ELF-1 (cell line): ENCODE measurements at places on chromosomes 11 and 22.
A peak's percentile ranks its signal among the peaks of the same experiment; 100 is the strongest.

- DNase-seq: no peak
These were observed 10.7 kb downstream of the CARD10 start for GRCh38 chr22:37508431-37508992.

DNA sequence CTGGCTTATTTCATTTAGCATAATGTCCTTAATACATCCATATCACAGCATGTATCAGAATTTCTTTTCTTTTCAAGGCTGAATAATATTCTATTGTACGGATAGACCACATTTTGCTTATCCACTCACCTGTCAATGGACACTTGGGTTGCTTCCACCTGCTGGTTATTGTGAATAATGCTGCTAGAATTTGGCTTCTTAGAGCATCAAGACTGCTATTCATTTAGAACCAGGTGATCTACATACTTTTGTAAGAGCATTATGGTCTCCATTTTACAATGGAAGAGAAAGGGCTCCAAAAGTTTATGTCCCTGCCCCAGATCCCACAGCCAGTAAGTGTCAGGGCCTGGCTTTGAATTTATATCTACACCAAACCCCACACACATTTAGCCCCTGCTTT lies 100.7 kb upstream of the CD82 start:
- DNase-seq: no peak

DNA sequence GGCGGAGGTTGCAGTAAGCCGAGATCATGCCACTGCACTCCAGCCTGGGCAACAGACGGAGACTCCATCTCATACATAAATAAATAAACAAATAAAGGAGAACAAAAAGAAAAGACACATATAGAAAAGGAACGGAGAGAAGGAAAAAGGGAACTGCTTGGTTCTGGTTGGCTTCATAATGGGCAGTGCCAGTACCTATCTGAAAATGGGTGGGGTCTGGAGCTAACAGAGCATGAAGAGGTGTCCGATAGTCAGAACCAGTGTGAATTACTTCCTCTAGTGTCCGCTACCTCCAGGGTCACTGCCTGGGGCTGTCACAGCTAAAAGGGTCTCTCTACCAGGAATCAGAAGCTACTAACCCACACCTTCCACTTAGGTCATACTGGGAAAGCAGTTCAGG lies 27.2 kb upstream of the TTC28 start:
- DNase-seq: no peak

DNA sequence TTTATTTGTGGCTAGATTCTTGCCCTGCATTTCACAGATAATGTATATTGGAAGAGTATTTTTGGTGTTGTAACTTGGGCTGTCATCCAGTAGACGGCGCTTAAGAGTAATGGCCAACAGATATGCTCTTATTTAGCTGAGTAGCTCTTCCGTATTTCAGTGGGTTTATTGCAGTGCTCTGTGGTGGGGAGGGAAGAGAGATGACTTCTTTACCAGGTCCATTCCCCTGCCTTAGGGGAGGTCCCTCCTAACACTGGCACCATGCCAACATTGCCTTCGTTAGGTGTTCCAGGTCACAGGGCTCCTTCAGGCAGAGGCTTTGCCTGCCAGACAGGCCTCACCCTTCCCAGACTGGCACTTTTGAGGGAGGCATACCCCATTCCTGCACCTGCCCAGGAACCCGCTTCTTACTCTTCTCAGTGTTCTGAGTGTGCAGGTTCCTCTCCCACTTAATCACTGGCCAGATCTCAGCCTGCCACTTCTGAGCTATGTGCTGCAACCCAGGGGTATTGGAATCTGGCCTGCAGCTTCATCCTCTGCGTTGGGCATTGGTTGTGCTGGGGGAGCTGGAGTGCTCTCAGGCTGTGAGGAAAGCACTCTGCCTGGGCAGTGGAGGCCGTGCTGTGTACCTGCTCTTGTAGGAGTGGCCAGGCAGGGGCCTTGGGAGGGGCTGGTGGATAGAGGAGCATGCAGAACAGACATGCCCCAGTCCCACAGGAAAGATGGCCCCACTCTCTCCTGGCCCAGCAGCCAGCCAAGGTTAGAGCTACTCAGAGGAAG lies 29.4 kb upstream of the SLN start:
- peak; percentile 38 for DNase-seq

- no peak for DNase-seq
These were observed 79.1 kb downstream of the CDKN1C start for GRCh38 chr11:2806351-2807024.

DNA sequence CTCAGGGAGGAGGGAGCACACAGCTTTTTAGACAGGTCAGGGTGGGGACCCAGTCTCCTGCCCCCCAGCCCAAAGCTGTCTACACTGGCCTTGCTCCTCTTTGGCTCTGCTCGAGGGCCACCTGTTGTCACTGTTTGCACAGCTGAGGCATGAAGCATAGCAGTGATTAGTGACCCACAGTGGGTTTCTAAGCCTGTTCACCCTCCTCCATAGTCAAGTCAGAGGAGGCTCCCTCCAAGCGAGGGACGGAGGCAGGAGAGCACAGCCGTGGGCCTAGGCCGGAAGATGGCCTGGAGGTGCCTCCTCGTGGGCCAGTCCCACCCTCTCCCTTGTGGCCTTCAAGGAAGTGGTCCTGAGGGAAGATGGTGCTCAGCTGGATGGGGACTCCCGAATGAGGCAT lies 241.1 kb downstream of the GRIK4 start:
- DNase-seq: no peak

DNA sequence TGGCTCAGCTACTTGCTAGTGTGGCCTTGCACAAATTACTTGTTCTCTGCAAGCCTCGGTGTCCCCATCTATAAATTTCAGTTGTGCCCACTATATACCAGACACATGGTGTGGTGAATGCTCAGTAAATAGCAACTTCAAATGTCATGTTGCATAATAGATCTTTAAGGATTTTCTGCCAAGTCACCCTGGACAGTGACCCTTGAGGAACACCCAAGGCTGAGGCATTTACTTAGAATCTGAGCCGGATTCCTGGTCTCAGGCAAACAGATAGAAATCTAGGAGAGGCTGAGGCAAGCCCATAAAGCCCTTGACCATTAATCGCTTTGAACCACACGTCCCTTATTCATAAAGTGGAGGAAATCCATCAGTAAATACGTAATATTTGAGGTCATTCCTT lies 9.7 kb downstream of the TEAD1 start:
- DNase-seq: no peak

DNA sequence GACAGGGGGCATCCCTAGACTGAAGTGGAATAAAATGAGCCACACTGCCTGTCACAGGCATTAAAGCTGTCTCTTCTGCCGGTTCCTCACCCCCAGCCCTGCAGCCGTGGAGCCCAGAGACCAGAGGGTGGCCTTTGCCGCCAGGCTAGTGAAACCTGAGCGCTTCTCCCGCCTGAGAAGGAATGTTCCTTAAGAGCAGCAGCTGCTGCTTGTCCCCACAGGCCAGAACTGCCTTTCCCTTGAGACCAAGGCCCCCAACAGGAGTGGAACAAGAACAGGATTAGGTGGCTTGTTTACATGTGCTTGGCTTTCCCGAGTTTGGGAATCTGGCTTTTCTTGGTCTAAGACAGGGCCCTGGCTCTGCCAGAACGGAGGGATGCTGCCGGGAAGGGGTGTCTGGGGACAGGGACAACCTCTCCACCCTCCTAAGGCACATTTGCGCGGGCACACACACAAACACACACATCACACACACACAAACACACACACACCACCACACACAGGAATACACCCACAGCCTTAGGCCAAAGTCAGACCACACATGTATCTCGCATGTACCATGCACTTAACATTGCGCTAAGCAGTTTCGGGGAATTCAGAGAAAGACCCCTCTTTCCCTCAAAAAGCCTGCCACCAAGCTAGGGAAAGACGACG lies 91.8 kb downstream of the FEZ1 start:
- peak; percentile 90 for DNase-seq

- DNase-seq: peak; percentile 63
These were observed 27.1 kb downstream of the PTDSS2 start for GRCh38 chr11:477052-477715.

- no peak for DNase-seq
These were observed 3.8 kb downstream of the EHD1 start for GRCh38 chr11:64874308-64875240.

GRCh38 chr11:69479591-69480271 lies 1.7 kb upstream of the LINC01488 start:
- DNase-seq: no peak

GRCh38 chr22:49237703-49238102 lies 590.0 kb downstream of the BRD1 start:
- no peak for DNase-seq

DNA sequence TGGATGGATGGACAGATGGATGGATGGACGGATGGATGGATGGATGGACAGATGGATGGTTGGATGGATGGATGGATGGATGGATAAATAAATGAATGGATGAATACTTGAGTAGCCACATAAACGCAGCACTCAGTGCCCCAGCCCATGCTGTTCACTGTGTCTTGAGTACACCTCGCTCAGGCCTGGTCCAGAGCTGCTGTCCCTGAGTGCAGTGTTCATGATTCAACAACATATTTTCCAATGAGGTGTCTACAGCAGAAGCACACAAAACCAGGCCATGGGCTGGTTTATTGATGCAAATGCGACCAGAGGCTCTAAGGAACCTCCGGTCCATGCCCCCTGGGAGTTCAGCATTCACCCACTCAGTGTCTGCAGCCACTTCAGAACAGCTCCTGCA lies 584.3 kb downstream of the BRD1 start:
- no peak for DNase-seq

DNA sequence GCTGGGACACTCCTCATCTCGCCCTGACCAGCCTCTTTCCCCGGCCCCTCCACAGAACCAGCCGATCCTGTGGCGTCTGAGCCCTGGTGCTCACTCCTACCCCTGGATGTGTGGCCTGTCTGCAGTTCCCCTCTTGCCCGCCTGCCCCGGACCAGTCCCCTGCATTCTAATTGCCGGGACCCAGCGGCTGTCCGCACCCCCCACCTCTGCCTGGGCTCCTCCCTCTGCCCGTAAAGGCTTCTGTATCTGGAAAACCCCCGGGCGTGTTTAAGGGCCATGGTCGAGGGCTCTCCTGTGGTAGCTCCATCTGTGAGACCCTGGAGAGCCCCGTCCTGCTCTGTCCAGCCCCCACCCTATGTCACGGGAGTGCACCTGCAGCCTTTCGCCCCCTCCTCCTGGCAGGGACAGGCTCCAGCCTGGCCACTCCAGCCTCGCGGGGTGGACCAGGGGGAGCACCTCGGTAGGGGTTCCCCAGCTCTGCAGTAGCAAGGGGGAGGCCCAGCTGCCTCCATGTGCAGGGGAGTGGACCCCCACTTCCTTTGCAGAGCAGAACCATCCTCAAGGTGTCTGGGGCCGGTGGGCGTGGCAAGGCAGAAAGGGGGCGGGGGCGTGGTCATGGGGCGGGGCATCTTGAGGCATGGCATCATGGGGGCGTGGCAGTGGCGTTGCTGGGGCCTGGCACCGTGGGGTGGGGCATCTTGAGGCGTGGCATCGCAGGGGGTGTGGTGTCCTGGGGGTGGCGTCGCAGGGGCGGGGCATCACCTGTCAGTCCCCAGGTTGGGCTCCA lies 430.4 kb downstream of the TBC1D22A start:
- peak; percentile 45 for DNase-seq

DNA sequence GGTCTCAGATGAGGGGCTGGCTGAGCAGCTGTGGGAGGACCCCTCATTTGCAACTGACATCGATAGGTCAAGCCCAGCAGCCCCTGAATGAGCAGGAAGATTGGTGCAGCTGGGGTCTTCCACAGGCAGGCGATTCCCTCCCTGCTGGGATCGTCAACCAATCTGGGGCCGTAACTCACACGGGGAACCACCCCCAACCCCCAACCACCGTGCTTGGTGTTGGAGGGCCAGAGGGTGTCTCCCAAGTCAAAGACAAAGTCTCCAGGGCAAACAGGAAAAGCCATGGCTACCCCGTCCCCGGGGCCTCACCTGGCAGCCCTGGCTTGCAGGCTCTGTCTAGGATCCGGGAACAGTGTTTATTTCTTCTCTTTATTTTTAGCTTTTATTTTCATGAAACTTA lies 26.9 kb upstream of the SCUBE1 start:
- no peak for DNase-seq

- peak; percentile 63 for DNase-seq
These were observed 2.1 kb downstream of the MED15 start for GRCh38 chr22:20509344-20510047.

DNA sequence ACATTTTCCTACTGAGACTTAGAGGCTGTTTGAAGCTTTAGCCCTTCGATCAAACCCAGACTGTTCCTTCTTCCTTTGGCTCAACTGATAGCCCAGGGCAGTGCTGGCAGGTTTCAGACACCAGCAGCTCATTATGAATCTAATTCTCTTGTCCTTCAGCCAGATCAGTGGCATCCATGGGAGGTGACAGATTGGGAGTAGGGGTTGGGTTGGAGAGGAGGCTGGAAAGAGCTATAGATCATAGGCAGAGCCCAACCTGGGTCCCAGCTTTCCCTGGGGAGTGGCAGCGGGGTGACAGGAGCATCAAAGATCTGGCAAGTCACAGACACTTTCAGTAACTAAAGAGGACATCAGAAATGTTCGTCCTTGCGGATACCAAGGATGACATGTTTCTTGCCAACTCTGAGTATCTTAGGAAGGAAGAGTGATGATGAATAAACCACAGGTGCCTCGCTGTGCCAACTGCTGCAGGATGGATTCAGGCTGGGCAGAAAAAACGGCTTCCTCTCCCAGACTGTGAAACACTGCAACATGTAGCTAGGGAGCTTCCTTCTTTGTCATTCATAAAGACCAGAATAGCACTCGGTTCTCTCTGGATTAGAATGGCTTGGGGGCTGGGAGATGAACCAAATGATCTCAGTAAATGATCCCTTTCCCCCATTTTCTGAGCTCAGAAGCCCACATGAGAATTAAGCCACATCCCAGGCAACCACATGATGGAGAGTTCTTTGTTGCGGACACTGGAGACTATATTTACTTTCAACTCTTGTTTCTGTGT lies 19.1 kb downstream of the ABCC8 start:
- DNase-seq: peak; percentile 11

DNA sequence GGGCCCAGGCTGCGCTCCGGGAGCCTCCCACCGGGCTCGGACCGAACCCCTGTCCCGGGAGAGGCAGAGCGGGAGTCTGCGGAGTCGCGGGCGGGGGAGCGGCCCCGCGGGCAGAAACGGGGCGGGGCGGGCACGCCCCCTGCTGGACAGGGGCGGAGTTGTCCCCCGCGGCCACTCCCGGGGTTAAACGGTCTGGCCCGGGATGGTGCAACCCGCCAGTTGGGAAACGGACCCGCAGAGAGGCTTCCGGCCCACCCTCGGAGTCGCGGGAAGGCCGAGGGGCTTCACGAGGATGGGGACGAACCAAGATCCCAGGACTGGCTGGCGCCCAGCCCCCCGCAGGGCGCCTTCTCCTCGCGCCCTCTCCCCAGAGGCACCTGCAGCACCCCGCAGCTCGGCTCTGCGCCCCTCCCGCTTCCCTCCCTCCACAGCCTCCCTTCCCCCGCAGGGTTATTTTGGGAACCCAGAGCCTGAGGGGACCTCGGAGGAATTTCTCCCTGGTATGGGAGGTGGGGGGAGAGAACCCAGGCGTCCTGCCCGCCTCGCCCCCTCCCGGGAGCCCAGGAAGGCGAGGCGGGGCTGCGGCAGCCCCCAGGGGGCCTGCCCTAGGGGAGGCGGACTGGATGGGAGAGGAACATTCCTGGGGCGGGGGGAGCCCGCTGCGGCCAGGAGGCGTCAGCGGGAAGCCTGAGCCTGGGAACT lies 902 bp downstream of the RASGRP2 start:
- peak; percentile 57 for DNase-seq
